Activated naive CD8-positive, alpha-beta T cell treated with anti-CD3 and anti-CD28 coated beads, Interleukin-2, amount 50 U/mL, for 24 hours (primary cell): ENCODE measurements at places on chromosomes 5 and 9.

GRCh38 chr5:135979510-135979909, 24.7 kb upstream of the LECT2 start:
- no peak for DNase-seq

GRCh38 chr5:174245516-174246075, 200.1 kb downstream of the NSG2 start:
- no peak for DNase-seq

- no peak for DNase-seq
Measured at GRCh38 chr9:123611226-123611625, 255.2 kb downstream of the CRB2 start.

DNA sequence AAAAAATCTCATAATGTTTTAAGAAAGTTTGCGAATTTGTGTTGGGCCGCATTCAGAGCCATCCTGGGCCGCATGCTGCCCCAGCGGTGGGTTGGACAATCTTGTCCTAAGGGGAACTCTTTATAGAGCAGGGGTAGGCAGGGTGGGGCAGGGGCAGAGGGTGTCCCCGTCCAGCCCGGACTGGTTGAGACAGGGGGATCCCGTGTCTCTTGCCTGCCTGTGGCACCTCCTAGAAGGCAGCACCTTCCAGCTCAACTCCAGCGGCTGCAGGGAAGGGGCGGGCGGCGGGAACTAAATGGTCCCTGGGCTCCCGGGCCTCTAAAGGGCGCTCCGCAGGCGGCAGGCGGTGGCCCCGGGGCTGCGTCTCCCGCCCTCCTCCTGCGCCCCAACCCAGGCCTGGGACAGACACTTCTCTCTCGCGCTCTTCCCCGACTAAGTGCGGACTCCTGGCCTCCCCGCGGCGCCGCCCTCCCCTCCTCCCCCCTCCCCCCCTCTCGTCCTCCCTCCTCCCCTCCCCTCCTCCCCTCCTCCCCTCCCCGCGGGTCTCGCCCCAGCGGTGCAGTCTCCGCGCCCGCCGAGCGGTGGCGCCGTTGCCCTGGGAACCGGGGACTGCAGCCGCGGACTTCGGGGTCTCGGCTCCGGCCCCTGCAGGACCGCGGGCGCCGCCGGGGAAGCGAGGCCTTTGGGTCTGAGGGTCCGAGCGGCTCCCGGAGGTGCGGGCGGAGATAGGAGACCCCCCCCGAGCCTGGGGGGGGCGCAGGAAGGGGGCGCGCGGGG, 132.6 kb downstream of the MRPL36 start:
- peak; percentile 69 for DNase-seq

DNA sequence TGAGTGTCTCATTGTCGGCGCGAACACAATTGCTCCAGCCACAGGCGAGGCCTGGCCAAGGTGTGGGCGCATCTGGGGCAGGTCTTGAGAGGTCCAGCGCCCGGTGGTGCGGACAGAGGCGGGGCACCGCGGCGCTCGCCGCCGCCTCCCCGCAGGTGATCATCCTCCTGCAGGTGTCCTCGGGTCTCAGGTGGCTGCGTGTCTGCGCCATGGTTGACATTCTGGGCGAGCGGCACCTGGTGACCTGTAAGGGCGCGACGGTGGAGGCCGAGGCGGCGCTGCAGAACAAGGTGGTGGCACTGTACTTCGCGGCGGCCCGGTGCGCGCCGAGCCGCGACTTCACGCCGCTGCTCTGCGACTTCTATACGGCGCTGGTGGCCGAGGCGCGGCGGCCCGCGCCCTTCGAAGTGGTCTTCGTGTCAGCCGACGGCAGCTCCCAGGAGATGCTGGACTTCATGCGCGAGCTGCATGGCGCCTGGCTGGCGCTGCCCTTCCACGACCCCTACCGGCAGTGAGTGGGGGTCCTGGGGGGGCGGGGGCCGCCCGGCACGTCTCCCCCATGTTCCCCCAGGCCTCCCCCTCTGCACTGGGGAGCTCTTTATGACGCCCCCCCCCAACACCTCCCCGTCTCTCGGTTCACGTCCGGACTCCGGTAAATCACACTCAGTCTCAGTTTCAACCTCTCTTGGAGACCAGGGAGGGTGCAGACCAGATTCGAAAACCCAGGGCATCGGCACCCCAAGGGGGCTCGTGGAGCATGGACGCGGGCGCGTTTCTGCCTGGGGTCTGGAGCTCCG, 446 bp downstream of the NXNL2 start:
- peak; percentile 5 for DNase-seq

- DNase-seq, result no peak
Measured at GRCh38 chr9:121399883-121400607, 30.0 kb upstream of the STOM start.

DNA sequence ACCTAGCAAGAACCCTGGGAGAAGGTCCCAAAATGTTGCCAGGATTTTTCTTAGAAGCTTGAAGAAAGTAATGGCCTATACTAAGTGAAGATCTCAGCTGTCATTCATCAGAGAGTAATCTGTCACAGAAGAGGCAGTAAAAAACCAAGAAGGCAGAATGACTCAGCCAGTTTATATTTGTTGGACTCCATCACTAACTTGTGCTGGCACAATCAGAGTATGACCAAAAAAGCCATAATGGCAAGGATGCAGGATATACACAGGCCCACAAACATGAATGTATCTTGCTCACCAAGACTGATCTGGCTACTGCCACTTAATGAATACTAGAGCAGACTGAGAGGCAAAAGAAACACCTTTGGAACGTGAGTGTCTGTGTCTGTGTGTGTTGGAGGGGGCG, 104.0 kb upstream of the POU5F2 start:
- no peak for DNase-seq

DNA sequence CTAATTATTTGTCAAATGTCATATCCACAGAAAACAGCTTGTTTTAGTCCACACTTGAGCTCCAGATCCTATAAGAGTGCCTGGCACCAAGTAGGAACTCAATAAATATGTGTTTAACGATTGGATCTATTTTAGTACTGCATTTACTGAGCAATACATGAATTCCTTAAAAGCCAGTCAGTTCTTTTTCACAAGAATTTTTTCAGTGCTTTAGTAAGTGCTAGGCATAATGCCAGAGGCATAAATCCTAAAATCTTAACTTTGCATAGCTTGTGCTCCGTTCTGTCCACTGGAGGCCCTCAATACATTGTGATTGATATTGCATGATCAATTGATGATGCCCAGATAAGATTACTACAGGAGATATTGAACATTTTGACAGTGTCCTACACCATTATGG, 67.3 kb upstream of the PCSK5 start:
- DNase-seq, result no peak

DNA sequence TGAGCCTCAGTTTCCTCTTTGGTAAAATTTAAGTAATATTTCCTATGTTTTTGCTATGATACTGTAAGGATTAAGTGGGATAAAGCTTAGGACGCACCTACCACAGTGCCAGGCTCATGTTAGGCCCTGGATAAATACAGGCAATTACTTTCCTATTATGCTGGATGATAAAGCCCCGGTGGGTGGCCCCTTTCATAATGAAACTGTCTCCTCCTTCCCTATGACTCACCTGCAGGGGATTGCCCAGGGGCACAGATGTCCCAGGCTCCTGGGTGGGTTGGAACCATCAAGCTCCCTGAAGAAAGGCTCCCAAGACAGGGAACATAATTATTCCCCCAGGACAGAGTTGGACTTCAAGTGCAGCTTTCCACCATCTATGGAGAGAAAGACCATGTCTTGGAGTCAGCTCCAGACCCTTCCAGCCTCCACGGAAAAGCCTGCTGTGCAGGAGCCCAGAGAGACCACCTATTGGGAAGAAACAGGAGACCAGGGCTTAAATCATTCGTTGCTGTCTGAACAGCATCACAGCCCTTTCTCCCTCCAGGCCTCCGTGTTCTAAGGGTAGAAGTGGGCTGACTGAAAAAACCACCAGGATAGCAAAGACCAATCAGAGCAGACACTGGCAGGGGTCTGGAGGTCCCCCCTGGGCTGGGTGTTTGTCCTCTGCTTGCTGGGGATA, 43.2 kb upstream of the FOXE1 start:
- DNase-seq, result no peak

GRCh38 chr5:171421331-171422262, 2.1 kb downstream of the FGF18 start:
- no peak for DNase-seq

GRCh38 chr5:134600600-134600999, 32.0 kb downstream of the SAR1B start:
- DNase-seq, result no peak

DNA sequence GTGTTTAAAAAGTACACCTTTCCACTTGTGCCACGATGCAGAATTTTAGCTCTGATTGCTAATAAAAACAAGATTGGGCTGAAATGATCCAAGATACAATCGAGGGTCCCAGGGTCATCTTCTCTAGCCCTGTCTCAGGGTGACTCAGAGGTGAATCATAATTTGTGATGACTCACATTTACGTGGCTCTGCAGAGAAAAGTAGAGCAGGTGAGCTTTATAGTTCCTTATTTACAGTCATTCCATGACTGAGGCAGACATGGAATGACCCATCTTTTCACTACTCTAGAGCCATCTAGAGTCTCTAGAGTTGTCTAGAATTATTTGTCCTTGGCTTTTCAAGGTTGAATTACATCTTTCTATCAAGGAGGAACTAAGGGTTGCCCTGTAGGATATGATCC, 155.2 kb downstream of the GAS1 start:
- no peak for DNase-seq

DNA sequence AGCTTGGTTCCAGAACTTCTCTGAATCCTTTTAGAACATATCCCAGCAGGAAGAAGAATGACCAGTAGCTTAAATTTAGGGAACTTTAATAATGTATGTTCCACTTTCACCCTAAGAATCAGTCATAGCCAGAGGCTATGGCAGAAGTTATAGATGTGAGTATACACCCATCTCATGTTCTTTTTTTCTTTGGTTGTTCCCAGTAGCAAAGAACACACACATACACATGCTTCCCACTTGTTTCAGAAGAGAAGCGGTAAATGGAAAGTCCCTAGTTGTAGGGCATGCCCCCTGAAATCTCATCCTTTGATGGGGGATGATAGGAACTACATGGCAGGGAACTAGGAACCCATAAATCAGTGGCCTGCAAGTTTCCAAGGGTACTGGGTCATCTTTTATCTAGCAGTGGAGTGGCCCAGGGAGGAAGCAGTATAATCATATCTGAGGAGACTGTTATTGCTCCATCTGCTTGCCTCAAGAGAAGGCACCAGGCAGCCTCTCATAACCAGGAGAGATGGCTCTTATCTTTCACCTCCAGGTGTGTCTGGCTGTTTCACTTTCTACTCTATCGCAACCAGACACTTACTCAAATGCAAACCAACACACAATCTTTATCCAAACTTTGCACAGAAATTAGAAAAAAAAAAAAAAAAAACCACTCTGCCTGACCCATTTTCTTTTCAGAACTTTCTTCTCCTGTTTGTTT, 109.5 kb downstream of the SNCAIP start:
- DNase-seq, result no peak
